ENCODE measurements at places on chromosomes 7 and 10.
A peak's percentile ranks its signal among the peaks of the same experiment; 100 is the strongest.

GRCh38 chr10:16843252-16843870 is 26.1 kb upstream of the RSU1 start:
- DNase-seq: peak; percentile 87

GRCh38 chr10:120691625-120692024 is 159.5 kb upstream of the WDR11 start:
- no peak for DNase-seq

GRCh38 chr10:34405611-34406462 is 409.3 kb downstream of the PARD3 start:
- no peak for DNase-seq

GRCh38 chr10:2798336-2799022 is 268.9 kb upstream of the PFKP start:
- peak; percentile 76 for DNase-seq

DNA sequence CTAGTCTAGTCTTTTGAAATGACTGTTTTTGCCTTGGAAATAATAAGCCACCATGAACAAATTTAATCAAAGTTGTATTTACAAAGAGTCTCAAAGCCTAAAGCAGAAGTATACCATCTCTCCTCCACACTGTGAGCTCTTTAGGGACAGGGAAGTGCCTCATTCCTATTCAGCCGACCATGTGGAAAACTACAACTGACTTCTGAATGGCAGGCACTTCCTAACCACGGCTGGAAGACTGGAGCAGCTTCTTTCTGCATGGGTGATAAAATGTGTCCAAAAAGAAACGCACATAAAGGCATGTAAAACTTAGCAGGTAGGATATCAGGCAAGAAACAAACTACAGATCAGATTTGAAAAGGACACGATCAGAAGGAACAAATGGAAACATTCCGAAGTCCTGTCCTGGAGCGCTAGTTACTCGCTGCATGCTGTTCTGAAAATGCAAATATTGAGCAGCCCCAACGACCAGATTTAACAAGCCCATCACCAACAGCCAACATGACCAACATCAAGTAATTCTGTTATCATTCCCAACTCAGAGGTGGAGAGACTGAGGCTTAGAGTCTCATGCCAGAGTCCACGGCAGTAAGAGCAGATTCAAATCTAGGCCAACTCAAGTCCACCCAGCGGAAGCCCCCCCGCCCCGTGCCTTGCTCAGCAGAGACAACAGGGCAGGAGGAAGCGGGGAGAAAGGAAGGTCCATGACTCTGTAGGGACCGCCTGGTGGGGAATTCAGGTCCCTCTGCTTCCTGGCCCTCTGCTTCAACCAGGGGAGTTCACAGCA is 26.5 kb downstream of the CTBP2 start:
- DNase-seq: peak; percentile 51

DNA sequence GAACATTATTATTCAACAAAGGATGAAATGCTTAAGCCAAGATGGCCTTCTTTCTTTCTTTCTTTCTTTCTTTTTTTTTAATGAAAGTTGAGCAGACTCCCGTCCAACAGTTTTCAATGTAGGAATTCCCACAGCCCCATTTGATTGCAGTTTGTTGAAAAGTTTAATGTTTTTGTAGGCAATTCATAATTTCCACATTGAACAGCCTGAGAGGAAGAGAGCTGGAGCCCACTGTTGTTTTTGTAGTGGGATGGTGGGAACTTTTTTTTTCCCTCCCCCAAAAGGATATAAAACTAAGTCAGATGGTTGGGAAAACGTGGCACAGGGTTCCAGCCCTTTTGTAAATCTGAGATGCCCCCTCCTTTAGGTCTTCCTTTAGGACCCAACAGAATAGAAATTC is 86.6 kb downstream of the TCF7L2 start:
- DNase-seq: no peak

Data from neural progenitor cell (in vitro differentiated cells).